AG08395 (cell line): ENCODE measurements at places on chromosomes 4 and X.
A peak's percentile ranks its signal among the peaks of the same experiment; 100 is the strongest.

GRCh38 chrX:1661048-1661921 is 46.4 kb downstream of the ASMT start:
- DNase-seq = no peak

DNA sequence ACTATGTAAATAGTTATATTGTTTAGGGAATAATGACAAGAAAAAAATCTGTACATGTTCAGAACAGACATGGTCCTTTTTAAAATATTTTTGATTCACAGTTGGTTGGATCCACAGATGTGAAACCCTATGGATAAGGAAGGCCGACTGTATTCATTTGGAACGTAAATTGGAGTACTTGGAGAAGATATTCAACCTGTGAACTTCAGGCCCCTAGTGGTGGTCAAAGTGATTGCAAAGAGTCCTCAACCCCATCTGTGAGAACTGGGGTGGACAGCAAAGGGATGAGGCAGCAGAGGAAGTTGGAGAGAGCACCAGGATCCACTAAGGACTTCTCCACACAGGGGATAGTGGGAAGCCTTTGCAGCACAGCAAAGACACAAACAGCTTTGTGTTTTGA is 6.2 kb upstream of the CXCL13 start:
- DNase-seq = peak; percentile 66

GRCh38 chr4:176309046-176309445 is 10.7 kb upstream of the SPCS3 start:
- DNase-seq = no peak

DNA sequence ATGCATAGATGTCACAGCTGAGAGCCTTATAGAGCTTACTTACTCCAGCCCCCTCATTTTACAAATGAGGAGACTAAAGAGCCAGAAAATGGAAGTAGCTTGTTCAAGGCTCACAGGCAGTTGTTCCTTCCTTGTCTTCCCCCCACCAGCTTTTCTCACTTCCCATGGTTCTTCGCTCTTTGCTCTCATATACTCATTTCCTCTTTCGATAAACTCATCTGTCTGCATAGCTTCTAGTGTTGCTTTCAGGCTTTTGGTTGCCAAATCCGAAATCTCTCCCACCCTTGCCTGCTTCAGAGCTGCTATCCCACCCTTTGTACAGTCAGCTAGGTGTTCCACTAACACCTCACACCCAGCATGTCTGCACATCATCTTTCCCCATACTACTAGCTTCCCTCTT is 25.0 kb upstream of the GJB1 start:
- DNase-seq = no peak

DNA sequence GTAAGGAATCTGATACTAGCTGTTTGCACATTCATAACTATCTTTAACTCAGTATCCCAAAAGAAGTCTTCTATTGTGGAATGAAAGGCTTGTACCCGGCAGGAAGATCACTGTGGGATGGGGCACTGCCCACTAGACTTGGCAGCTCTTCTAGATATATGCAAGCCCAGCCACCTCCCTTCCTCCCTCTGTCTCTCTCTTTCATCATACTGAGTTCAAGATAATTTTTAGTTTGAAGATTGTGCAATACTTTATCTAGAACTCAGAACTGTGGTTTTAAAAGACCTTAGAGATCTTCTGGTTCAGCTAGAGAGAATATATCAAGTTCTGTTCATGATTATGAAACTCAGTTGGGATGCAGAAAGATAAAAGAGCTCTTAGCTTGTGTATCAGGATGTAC is 22.5 kb upstream of the GPR34 start:
- DNase-seq = no peak

DNA sequence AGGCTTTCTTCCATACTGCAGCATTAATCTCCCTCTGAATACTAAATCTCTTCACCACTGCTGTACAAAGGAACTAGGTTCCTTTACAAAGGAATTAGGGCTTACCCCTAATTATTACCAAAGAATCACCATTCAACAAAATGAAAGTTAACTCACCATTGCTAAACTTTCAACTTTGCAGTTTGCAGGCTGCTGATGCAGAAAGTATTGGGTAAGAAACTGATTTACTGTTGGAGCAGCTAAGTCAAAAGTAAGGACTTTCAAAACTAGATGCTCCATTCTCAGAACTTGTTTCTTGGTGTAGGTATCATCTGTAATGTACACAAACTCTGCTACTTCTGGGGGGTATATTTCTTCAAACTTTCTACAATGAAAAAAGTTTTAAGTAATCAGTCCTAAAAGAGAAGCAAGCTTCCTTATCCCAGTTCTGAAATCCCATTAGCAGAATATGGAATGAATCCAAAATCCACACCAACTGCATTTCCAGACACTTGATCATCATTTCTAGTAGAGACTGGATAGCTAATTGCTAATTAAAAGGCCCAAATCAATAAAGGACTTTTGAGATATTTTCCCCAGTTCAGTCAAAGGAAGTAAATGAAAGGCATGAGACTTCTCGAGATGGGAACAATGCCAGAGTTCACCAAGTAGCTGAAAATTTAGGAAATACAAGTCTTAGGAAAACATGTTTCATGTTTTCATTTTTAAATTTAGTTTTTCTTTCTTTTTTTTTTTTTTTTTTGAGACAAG is 4.3 kb downstream of the CCNA2 start:
- no peak for DNase-seq

GRCh38 chr4:139493176-139493575 is 39.3 kb downstream of the RAB33B start:
- no peak for DNase-seq

DNA sequence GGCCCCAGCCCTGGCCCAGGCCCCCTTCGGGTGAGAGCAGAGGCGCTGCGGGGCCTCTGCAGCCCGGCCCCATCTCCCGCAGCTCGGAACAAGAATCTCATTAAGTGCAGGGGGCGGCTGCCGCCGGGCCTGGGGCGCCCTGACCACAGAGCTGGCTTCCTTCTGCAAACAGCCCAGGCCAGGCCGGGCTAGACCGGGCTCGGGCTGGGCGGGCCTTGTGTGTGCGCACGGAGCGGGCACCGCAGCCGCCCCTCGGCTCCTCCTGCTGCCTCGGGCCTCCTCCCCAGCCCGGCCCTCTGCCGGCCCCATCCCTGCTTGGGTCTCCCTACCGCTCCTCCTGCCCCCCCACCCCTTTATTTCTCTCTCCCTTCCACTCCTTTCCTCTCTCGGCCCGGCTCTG is 83.3 kb downstream of the EFNB1 start:
- DNase-seq = no peak
